KBM-7 (cell line): ENCODE measurements at places on chromosomes 13 and 19.

GRCh38 chr19:56110515-56111448 lies 10.3 kb downstream of the ZNF787 start:
- DNase-seq: no peak

- no peak for DNase-seq
These were observed 7.6 kb downstream of the STARD13 start for GRCh38 chr13:33277946-33278345.

- peak; percentile 81 for DNase-seq
These were observed 17.8 kb downstream of the SPC24 start for GRCh38 chr19:11137542-11138384.

DNA sequence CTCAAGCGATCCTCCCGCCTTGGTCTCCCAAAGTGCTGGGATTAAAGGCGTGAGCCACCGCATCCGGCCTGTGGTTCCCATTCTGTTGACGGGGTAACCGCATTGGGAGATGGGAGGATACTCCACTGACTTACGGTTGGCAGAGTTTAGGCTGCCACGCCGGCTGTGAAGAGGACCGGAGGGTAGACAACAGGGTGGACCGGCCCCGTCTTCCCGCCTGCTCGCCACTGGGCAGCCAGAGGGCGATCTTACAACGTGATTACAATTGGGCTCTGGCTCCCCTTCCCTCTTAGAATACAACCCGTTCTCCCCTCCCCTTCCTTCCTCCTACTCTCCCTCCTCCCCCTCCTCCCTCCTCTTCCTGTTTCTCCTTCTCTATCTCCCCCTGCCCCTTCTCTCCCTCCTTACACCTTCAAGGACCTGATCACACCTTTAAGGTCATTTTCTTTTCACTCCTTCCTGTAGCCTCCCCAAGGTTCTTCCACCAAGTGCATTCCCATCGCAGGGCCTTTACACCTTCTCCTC lies 957 bp upstream of the CCDC194 start:
- peak; percentile 85 for DNase-seq

GRCh38 chr13:96551546-96551945 lies 442.7 kb downstream of the OXGR1 start:
- DNase-seq: no peak

GRCh38 chr19:30878495-30878894 lies 470.7 kb downstream of the TSHZ3 start:
- no peak for DNase-seq

- DNase-seq: peak; percentile 2
These were observed 522.0 kb upstream of the ATXN8OS start for GRCh38 chr13:69585656-69586055.

- peak; percentile 49 for DNase-seq
These were observed 34.7 kb downstream of the BRD4 start for GRCh38 chr19:15297416-15298224.

DNA sequence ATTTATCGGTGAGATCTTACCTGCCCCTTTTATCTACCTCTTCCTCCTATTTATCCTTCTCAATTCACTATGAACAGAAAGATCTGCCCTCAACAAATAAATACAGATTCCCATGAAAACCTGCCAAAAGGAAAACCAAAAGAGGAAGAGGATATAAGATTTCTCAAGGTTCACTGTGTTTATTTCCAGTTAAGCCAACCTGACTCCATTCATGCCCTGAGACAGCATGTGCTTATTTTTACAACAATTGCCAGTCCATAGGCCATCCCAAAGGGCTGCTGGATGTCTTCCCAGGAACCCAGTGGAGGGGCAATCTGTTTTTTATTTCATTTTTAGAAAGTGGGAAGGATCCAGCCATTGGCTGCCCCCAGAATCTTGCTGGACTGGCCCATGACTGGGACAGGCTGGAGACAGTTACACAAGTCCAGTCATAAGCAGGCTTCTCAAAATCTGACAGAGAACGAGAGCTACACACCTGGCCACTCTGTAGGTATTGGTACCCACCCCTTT lies 209.1 kb downstream of the IRS2 start:
- DNase-seq: no peak

DNA sequence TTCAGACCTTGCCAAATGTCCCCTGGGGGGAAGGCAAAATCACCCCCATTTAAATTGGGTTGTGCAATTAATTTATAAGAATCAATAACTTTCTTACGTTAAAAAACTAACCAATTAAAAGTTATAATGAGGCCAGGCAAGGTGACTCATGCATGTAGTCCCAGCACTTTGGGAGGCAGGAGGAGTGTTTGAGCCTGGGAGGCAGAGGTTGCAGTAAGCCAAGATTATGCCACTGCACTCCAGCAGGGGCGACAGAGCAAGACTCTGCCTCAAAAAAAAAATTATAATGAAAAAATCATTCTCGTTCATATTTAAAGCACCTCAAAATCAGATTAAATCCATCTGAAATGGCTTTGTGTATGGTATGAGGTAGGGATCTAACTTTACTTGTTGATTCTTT lies 18.4 kb upstream of the SIGLEC14 start:
- no peak for DNase-seq

DNA sequence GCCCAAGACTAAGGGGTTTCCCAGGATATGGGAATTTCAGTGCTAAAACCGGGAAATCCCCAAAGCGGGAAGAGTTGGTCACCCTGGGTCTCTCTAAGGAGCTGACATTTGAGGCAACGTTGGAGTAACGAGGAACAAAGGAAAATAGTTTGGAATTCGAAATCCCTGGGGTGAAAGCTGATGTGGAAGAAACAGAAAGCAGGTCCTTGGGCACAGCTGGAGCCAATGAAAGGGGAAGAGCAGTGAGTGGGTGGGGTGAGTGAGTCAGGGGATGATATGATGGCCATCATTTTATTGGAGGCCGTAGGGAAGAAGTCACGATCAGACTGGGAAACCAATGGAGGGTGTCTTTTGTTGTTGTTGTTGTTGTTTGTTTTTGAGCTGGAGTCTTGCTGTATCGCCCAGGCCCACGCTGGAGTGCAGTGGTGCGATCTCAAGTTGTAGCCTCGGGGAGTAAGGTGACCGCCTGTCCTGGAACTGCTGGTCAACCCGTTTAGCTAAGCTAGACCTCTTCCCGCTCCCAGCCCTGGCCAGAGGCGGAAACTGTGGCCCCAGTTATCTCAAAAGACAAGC lies 3.4 kb upstream of the RFX2 start:
- DNase-seq: no peak

GRCh38 chr13:111925146-111925875 lies 141.6 kb upstream of the SOX1 start:
- no peak for DNase-seq

DNA sequence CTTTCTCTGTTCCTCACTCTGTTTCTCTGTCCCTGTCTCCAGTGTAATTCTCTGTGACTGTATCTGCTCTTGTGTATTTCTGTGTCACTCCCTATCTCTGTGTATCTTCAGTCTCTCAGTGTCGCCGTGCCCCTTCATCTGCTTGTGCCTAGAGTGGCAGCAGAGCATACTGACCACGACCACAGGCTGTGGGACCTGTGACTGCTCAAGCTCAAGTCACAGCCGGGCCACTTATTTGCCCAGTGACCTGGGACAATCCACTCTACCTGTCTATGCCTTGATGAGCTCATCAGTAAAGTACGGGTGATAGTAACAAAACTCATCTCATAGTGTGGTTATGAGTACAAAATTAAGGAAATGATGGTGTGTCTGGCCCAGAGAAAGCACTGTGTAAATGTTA lies 8.7 kb downstream of the TMEM147 start:
- no peak for DNase-seq

DNA sequence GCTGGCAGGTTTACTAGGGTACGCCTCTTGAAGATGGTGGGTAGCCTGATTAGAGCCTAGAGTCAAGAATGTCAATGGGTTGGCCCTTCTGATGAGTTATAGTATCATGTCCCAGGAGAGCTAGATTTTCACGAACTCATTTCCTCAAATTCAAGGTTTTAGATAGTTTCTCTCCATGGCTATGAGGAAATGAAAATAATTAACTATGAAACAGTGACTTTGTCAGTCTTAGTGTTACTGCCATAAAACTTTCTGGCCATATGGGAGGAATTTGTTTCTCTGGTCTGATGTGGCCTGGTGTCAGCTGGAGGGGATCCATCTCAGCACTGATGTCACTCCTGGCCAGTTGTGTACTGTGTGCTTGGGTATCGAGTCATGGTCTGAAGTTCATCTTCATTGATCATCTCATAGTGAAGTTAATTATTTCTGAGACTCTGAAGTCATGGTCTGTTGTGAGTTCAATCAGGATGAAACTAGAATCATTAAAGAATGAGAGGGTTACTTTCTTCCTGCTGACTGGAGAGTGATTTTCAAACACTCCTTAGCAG lies 49.4 kb upstream of the TNFSF11 start:
- no peak for DNase-seq

DNA sequence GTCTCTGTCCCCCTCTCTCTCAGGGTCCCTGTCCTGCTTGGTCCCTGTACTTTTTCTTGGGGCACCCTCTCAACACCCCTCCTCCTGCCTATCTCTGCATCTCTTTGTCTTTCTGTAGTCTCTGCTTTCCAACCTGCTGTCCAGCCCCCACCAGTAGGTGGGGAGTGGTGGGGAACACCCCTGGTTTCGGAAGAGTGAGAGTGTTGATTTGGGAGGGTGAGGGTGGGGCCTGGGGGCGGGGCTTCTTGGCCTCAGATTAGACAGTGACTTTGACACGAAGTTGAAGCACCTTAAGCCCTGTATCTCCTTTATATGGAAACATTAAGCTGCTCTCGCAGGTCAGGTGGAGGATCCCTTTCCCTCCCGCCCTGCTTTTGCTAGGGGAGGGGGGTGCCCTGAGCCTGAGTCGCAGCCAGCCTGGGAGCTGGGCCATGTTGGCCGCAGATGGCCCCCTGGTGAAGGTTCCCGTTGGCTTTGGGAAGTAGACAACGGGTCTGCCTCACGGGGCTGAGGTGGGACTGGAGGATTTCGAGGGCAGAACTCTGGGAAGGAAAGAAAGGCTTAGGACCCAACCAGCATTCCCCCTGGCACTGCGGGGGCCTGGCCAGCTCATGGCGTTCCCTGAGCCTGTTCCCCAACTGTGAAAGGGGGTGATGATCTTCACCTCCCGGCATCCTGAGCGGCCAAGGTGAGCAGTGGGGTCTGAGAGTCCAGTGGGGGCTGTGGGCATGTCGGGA lies at the start of gene KCNJ14:
KCNJ14 (plus strand) TSS at position 404 of the 737 bp plus-strand sequence. CDS start 6,151 bp downstream, outside the sequence.
- DNase-seq: no peak

GRCh38 chr13:111639196-111639705 lies 318.8 kb downstream of the TEX29 start:
- no peak for DNase-seq

DNA sequence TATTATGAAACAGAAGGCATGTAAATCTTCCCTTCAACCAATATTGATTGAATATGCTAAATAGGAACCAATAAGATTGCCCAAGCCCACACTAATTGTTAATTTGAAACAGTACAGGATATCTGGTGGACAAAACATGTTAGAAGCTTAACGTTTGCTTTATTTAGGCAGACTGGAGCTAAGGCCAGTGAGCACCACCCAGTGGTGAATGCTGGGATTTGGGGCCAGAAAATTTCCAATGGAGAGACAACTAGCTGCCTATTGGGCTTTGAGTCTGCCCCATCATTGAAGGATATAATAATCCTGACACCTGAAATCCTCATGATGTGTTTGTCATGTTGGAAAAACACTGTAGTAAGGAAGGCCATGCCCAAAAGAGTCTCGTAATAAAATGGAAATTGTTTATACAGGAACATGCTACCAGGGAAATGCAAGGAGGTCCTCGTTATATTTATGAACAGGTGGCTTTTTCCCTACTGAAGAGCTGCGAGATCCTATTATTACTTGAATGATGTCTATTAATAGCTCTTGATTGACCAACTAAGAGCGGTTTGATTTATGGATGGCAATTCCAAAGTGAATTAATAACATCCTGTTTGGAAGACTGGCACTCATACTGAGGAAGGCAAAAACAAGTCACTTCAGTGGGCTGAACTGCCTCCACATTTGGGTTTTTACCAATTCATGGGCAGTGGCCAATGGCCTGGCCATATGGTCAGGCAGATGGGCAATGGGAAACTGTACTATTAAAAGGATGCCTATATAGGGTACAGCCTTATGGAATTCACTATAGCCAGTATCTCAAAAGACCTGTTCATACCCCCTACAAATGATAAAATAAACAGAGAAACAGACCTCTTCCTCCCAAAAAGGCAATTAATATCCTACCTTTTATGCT lies 8.7 kb downstream of the SIGLECL1 start:
- peak; percentile 80 for DNase-seq

DNA sequence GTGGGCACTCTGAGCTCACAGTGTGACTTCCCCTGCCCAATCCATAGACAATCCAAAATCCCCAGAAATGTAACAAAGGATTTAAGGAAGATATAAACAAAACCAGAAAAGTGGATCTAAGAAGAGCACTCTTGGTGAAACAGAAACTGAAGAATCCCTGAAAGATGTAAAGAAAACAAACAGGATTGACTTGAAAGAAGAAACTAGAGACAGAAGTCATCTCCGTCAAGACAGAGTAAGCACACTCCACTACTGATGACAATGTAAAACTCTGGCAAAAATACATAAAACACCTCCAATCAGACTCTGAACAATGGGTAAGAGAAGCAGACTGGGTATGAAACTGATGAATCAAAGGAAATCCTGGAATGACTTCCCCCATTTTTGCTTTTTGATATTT lies 13.5 kb downstream of the TUBGCP3 start:
- no peak for DNase-seq

- peak; percentile 58 for DNase-seq
These were observed 1.3 kb upstream of the CEACAM3 start for GRCh38 chr19:41795031-41795461.

GRCh38 chr13:47433461-47434005 lies 536.7 kb upstream of the HTR2A start:
- DNase-seq: no peak
